ENCODE measurements at places on chromosomes 3 and 15.

GRCh38 chr3:71109241-71109976, 474.1 kb downstream of the FOXP1 start:
- peak; percentile 88 for DNase-seq

GRCh38 chr15:84894736-84895425, 10.4 kb downstream of the SLC28A1 start:
- DNase-seq: no peak

- DNase-seq: peak; percentile 38
These were observed 655 bp downstream of the CYFIP1 start for GRCh38 chr15:22979238-22980188.

GRCh38 chr3:189787632-189788031, 156.4 kb downstream of the TP63 start:
- peak; percentile 39 for DNase-seq

DNA sequence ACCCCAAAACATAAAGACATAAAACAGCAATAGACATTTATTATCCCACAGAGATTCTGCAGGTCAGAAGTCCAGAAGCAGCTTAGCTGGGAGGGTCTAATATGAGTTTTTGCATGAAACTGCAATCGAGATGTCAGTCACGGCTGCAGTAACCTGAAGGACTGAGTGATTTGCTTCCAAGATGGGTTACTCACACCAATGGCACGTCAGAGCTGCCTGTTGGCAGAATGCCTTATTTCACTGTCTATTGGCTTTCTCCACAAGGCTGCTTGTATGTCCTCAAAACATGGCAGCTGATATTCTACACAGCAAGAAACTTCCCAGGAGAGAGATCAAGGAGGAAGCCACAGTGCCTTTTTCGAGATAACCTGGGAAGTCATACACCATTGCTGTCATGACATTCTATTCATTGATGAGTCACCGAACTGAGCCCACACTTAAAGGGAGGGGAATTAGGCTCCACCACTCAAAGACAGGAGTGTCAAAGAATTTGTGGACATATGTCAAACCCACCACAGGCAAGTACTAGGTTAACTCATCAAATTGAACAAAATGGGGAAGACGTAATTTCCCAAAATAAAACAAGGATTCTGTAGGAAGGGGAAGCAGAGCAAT, 122.2 kb downstream of the SYNPR start:
- peak; percentile 16 for DNase-seq

DNA sequence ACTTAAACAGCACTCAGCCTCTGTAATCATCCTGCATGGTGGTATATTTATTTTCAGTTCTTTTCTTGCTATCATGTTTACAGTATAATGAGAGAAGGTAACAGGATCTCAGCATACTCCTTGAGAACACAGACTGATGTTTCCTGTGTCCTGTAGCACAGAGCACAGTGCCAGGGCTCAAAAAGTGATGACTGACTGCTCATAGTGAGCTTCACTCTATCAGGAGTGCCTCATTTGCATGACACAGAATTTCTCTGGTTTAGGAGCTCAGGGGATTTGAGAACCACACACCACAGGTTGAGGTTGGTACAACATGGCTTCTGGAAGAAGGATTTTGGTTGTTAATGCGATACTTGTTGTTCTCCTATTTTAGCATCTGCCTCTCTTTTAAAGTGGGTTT, 68.5 kb upstream of the SLC2A2 start:
- no peak for DNase-seq

DNA sequence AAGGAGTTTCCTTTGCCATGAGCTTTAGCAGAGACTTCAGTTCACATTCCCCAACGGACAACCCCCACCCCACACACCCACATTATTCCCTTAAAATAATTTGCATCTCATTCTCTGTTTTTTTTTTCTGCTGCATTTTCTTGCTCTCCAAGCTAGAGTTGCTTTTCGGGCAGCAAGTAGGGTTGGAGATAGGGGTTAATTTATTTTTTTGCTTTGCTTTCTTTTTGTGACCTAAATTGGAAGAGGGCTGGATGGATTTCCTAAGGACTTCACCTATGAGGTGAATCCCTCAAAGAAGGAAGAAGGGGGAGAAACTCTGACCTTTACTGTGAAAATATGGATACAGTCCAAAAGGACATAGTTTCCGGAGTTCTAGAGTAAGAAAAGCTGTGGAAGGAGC, 6.6 kb downstream of the SOX2 start:
- no peak for DNase-seq

Measured in fibroblast of skin of scalp (primary cell).